ENCODE measurements at places on chromosomes 3 and 15.

GRCh38 chr3:194203482-194204041 lies 67.6 kb downstream of the HES1 start:
- DNase-seq, result no peak

DNA sequence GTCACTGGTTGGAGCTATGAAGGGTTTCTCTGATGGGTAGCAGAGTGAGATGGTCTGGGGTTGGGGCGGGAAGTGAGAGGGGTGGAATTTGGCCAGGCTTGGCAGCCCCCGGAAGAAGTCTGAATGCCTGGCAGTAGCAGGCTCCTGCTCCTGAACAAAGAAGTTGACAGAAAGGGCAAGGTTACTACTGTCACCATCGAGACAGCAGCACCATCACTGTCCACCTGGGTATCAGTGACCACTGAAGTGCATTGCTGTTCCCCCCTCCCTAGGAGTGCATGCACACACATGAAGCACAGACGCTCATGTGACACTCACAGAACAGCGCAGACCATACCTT lies 42.9 kb downstream of the COLQ start:
- DNase-seq, result no peak

GRCh38 chr3:129598000-129598381 lies 8.5 kb downstream of the PLXND1 start:
- DNase-seq, result no peak

DNA sequence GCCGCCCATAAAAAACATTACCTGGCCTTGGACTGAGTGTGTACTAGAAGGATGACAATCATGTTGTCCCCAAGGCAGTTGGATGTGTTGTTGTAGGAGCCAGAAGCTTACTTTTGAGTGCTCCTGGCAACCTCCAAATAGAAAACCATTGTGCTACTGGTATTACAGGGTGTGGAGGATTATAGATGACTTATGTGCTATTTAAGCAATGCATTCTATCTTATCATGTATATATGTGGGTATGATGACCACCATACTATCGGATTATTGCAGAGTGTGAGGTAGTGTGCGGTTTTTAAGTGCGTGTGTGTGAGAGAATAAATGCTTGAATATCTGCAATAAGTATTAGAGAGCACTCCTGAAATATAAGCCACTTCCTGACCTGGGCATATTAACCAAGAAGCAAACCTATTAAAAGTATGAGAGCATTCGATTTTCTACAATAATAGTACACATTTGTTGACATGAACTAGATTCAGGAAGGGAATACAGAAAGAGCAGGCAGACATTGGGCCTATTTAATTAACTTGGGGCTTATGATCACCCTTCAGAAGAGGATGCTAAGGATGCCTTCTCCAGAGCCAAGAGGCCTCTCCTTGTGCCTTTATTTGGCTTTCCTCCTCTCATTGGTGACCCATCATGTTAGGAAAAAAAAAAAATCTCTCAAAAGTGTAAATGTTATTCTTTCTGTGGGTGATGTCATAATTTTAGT lies 11.7 kb upstream of the MBNL1 start:
- DNase-seq, result no peak

- DNase-seq, result peak; percentile 49
Measured at GRCh38 chr3:142215106-142215505, 10.3 kb downstream of the GK5 start.

GRCh38 chr3:125401402-125401801 lies 26.3 kb upstream of the ZNF148 start:
- DNase-seq, result peak; percentile 5

- DNase-seq, result no peak
Measured at GRCh38 chr15:46460431-46461094, 825.7 kb downstream of the SQOR start.

- DNase-seq, result no peak
Measured at GRCh38 chr3:100113723-100114412, 433 bp downstream of the FILIP1L start.

DNA sequence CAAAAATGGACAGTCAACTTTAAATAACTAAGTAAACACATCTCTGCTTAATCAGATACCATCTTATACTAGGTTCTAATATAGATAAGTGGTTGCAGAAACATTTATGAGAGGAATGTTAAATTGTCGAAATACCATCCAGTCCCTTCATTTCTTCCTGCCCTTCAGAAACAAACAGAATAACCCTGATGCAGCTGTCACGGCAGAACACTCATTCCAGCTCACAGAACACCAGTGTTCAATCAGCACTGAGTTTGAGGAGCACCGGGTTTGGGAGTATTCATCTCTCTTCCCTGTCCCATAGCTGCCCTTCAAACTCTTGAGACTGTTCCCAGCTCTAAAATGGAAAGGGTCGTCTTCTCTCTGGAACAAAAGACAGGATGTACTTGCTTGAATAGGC lies 61.1 kb upstream of the TSEN2 start:
- no peak for DNase-seq

DNA sequence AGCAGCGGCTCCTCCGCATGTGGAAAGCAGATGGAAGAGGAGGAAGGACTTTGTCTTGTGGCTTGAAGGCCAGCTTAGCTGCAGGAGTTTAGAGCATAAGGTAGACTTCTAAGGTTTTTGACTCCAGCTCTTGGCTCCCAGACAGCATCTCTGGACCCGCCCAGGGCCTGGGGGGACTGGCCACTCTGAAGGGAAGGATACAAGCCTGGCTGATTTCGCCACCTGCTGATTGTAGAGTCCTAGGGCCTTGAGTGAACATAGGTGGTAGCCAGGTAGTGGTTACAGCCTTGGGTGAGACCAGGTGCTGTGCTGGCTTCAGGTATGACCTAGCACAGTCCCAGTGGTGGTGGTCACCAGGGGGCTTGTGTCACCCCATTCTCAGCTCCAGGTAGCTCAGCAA lies 48.4 kb upstream of the RPL35A start:
- no peak for DNase-seq

DNA sequence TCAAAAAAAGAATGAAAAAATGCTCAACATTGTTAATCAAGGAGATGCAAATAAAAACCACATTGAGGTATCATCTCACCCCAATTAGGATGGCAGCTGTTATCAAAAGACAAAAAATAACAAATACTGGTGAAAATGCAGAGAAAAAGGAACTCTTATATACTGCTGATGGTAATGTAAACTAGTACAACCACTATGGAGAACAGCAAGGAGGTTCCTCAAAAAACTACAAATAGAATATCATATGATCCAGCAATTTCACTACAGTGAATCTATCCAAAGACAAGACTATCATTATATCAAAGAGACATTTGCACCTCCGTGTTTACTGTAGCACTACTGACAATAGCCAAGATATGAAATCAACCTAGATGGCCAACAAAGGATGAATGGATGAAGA lies 58.4 kb downstream of the PEAK1 start:
- DNase-seq, result no peak

- peak; percentile 10 for DNase-seq
Measured at GRCh38 chr3:38031022-38031994, 1.9 kb upstream of the PLCD1 start.

DNA sequence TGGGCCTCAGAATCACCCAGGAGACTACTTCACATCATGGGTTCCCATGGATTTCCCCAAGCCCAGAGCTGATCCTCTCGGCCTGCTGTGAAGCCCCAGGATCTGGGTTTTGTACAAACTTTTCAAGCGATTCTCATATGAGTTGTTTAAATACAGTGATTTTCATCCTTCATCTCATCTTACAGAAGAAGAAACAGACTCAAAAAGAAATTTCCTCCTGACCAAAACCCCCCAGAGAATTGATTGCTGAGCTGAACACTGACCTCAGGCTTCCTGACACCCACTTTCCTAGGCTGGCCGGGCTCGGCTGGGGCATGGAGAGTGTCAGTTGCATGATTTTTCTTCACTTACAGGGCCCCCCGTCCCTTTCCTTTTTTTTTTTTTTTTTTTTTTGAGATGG lies 60.3 kb downstream of the BDH1 start:
- DNase-seq, result no peak

GRCh38 chr3:127059072-127059471 lies 76.2 kb downstream of the PLXNA1 start:
- no peak for DNase-seq

DNA sequence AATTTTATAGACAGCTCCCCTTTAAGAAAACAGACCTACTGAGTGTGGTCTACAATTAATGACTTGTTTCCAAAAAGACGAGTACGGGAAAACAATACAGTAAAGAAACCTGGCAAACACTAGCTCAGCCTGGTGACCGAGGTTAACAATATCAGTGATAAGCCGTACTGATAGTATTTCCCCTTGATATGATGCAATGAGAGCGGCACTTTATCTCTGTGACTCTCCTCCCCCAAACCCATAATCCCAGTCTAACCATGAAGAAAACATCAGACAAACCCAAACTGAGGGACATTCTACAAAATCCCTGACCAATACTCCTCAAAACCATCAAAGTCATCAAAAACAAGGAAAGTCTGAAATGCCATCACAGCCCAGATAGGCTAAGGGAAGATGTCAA lies 8.2 kb downstream of the DENND4A start:
- DNase-seq, result no peak

GRCh38 chr3:196220587-196220986 lies 4.3 kb downstream of the SLC51A start:
- DNase-seq, result no peak

DNA sequence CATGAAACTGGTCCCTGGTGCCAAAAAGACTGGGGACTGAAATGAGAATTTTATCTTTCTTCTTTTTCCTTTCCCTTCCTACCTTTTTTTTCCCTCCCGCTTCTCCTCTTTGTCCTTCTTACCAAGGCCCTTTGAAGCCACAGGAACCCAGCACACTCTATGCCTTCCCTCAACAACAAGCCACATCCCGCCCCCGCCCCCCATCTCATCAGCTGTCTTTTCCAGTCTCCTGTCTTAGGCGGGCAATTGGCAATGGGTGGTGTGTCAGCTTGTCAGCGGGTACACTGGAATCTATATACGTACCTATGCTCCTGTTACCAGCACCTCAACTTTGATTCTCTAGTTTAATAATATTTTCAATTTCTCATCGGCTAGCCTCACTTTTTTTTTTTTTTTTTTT lies 56.3 kb upstream of the CHD2 start:
- no peak for DNase-seq

DNA sequence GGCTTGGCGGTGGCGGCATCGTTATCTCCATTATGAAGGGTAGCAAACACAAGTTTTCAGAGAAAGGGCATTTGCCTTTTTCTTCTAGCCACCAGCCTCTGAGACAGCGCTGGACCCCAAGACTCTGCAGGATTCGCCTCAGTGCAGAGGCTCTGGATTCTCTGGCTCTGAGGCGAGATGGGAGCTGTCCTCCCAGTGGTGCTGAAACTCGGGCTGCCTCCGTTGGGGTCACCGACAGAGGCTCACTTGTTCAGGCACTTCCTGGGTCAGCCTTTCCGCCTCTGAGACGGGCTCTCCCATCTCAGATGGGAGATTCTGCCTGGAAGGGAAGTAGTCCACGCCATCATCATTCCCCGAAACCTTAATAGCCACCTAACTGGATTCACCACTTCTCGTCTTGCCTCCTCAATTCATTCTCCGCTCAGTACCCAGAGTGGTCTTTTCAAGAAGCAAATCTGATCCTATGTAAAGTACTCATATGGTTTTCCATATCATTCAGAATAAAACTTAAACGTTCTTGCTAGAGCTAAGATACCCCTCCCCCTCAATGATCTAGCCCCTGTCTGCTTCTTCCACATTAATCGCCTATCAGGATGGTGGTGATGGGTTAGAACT lies 76.9 kb downstream of the RHCG start:
- peak; percentile 87 for DNase-seq

GRCh38 chr3:141660614-141660947 lies 77.5 kb upstream of the RNF7 start:
- no peak for DNase-seq

- DNase-seq, result peak; percentile 58
Measured at GRCh38 chr3:152267831-152268554, 736 bp upstream of the MBNL1 start.

- DNase-seq, result no peak
Measured at GRCh38 chr3:47870156-47870555, 67.2 kb downstream of the DHX30 start.

- no peak for DNase-seq
Measured at GRCh38 chr15:38560456-38560926, 4.1 kb downstream of the RASGRP1 start.

DNA sequence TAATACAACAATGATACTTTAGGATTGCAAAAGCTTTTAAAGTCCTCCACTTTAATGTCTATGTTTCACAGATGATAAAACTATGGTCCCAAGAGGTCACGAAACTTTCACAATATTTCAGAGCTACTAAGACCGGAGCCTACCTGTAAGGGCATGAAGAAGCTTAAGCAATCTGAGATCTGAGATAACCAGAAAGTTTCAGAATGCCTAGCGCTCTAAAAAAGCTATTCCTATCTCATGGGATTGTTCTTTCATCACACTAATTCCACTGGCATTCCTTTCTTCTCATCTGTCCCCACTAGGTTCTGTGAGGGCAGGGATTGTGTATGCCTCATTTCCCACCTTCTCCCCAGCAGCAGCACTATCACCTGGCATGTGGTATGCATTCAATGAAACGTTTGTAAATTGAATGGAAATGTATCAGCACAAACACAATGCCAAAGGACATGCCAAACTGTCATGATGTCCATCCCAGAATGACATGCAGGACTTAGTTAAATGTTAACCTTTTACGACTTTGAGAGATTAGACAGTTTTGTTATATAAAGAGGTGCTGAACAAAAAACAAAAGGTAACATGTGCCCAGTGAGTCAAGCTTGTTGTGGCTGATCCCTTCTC lies 104.7 kb upstream of the NR2F2 start:
- no peak for DNase-seq

DNA sequence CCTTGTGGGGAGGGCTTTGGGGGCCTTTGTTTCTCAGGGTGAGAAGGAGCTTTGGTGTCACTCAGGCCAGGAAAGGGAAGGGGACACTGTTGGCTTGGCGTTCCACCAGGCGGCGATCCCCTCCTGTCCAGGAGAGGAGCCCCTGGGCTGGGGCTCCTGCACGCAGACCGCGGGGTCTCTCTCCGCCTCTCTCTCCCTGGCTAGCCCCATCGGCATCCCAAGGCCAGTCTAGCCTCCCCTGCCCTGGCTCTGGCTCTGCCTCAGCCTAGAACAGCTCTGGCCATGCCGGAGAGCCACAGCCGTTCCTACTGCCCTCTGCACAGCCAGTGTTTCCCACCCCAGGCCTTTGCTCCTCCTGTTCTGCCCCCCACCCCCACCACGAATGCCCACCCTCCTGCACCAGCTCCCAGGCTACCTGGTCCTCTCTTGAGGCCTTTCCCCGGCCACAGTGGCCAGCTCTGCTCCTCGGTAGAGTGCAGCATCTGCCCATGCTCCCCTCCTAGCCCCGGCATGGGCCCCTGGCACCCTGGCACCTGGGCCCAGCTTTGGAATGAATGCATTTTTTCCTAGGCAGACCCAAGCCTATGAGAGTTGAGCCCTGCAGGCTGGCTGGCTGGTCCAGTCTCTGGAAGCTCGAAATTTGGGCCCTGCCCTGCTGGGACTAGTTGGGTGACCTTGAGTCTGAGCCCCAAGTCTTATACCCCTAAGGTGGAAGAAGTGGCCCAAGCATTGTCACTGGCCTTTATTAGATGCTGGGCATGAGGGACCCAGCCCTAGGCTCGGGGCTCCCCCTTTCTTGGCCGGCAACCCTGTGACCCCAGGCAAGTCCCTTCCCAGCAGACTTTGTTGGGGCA lies 2.4 kb downstream of the PLXNA1 start:
- peak; percentile 29 for DNase-seq

- no peak for DNase-seq
Measured at GRCh38 chr15:74960286-74960685, 3.7 kb upstream of the RPP25 start.
